NCI-H510A treated with DMSO at 0.1 percent for 48 hours (cell line): ENCODE measurements at places on chromosomes 4 and X.

DNA sequence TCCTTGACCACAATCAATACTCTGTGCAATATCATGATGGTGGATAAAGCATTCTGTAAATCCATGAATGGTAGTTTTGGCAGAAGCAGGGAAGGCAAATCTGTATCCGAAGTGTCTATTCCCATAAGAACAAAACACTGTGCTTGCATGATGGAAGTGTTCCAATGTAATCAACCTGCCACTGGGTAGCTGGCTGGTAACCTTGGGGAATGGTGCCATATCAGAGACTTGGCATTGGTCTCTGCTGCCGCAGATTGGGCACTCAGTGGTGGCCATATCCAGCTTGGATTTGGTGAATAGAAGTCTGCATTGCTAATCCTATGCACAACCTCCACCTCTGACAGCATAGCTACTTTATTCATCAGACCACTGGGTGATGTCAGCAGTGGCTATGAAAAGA is 114.3 kb upstream of the EMCN start:
- no peak for DNase-seq

- DNase-seq, result no peak
Observed at GRCh38 chr4:30450474-30450873, 269.7 kb upstream of the PCDH7 start.

GRCh38 chrX:39307488-39307887 is 506.2 kb downstream of the MID1IP1 start:
- DNase-seq, result no peak

GRCh38 chr4:25874655-25875054 is 11.9 kb upstream of the SEL1L3 start:
- no peak for DNase-seq

- peak; percentile 27 for DNase-seq
Observed at GRCh38 chrX:152907084-152907651, 9.3 kb downstream of the ZNF185 start.

DNA sequence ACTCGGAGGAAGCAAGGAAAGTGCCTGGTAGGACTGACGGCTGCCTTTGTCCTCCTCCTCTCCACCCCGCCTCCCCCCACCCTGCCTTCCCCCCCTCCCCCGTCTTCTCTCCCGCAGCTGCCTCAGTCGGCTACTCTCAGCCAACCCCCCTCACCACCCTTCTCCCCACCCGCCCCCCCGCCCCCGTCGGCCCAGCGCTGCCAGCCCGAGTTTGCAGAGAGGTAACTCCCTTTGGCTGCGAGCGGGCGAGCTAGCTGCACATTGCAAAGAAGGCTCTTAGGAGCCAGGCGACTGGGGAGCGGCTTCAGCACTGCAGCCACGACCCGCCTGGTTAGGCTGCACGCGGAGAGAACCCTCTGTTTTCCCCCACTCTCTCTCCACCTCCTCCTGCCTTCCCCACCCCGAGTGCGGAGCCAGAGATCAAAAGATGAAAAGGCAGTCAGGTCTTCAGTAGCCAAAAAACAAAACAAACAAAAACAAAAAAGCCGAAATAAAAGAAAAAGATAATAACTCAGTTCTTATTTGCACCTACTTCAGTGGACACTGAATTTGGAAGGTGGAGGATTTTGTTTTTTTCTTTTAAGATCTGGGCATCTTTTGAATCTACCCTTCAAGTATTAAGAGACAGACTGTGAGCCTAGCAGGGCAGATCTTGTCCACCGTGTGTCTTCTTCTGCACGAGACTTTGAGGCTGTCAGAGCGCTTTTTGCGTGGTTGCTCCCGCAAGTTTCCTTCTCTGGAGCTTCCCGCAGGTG is 637 bp downstream of the AR start:
- no peak for DNase-seq

DNA sequence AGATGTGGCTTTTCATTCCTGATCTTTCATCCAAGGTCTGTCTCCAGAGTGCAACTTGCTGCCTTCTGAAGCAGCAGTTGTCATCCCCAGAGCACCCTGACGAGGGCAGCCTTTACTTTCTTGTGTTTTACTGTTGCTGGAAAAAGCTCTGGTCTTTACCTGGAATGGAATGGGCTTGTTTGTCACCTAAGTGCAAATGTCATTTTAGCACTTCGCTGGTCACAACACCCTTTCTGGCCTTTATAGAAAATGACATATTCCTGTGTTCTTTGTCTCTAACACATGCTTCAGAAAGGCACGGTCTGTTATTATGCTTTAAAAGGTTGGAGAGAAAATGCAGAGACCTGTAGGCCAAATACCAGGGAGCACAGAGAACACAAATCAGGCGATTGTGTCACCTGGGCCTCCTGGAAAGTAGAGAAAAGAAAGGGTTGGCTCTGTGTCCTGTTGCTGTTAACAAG is 332.7 kb upstream of the IGFBP7 start:
- DNase-seq, result peak; percentile 87

DNA sequence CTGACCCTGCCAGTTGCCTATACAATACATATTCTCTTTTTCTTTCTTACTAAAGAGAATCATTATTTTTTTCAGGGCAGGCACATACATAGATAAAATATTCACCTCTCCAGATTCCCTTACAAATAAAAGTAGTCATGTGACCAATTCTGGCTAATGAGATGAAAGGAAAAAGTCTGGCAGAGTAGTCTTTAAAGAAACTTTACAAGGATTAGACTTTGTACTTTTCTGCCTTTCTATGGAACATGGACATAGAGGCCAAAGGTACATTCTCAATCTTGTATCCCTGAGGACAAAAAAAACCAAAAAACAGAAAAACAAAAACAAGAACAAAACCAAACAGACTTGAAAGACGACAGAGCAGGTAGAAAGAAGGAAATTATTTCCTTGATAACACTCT is 75.6 kb downstream of the DCK start:
- no peak for DNase-seq

- DNase-seq, result no peak
Observed at GRCh38 chrX:32408389-32408788, 803.0 kb downstream of the DMD start.

DNA sequence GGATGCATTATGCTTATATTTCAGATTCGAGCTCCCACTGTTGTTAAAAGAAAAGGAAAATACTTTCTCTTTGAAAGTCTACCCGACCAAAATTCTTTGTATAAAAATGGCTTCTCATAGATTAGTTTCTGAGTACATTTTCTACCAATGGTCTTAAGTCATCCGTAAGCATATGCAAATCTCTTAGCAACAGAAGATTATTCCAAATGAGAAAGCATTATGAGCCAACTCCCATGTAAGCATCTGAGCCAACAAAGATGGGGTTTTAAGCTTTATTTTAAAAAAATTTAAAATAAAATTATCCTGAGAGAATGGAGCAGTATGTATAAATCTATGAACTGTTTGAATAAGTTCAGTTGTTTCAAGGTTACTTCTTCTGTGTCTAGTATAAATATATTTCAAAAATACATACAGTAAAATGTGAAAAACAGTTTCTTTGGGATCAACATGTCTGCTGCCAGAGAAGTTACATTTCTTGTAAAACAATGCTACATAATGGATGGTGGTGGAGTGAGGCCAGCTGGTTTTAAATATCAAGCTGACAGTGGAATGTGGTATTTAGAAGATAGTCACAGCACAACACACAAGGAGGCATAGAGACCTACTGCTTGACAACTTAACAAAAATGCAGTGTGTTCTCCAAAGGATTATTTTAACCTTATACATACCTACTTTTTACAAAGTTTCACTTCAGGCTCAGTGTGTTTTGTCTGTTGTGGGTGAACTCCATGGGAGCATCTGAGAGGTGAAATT is 199.5 kb upstream of the DIPK2B start:
- no peak for DNase-seq

- DNase-seq, result no peak
Observed at GRCh38 chrX:12709047-12709446, 82.2 kb upstream of the PRPS2 start.

DNA sequence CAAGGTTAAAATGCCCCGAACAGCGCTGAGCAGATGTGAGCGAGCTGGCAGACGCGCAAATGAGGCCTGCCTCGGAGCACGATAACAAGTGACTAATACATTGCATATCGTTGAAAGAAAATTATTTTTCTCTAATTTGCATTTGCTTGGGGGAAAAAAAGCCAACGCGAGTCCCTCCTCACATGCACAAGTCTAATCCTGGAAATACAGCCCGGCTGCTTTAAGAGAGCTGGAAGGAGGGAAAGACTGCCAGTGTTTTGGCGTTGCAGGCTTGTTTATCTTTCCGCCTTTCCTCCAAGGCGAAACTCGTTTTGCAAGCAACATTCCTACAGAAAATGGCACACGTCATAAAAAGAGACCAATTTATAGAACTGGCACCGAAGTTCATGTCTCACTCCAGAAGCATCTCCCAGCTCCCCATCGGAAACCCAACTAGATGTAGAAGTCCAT is 12.6 kb downstream of the BCOR start:
- DNase-seq, result no peak

DNA sequence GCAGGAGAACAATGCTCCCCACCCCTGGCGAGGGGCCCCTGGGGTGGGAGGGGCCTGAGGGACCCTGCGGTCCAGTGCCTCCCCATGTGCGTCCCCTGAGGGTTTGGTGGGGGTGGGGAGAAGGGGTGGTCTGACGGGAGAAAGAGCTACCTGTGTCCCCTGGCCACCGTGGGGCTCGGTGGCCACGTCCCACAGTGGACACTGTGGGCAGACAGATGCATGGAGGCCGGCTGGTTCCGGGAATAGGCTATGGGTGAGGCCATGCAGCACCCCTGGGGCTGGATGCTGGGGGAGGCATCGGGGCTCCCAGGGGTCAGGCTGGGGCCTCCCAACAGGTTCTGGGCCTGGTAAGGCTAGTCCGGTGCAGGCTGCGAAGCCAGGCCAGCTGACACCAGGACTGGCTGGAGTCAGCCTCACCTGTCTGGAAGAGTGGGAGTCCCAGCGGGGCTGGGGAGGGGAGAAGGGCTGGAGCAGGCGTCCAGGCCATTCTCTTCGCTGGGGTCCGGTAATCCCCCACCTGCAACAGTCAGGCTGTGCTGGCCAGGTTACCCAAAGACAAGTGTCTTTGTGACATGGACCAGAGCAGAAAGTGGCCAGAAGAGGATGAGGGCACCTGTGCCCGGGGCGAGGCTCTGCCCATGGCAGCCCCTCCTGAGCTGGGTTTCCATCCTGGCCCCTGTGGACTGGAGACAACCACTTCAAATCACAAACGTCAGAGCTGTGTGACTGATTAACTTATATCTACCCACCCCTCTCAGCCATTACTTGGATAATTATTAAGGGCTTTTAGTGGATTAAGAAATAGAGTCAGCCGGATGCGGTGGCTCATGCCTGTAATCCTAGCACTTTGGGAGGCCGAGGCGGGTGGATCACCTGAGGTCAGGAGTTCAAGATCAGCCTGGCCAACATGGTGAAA is 1.4 kb upstream of the FAM53A start:
- no peak for DNase-seq

DNA sequence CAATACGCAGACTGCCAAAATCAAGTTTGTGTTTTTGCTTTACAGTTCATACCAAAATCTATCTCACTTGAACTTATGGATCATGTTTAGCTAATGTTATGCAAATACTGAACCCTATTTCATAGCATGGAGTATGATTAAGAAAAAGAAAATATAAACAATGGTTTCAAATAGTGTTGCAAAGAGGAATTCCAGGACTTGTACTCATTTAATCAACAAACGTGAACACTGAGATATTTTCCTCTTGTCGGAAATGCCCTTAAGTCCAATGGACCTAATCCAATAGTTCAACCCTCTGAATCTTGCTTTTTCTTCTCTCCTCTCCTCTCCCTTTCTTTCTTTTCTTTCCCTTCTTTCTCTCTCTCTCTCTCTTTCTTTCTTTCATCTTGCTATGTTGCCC is 30.8 kb downstream of the RASL11B start:
- DNase-seq, result no peak

DNA sequence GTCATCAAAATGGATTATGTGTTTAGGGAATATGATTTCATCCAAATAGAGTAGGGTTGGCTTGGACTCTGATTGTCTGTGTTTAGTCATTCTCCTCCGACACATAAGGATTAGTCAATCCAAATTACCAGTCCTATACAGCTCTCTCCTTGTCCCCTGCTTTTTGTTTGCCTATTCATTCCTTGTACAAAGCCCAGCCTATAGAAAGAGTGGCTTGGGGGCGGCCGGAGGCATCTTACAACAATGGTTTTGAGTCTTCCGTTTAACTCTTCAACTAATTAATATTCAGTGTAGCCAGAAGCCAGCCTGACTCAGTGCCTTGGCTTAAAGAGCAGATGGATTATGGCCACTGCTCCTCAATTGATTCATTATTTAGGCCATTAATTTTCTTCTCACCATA is 796.6 kb upstream of the POU3F4 start:
- DNase-seq, result no peak

- no peak for DNase-seq
Observed at GRCh38 chr4:13750594-13750993, 123.1 kb upstream of the BOD1L1 start.

GRCh38 chr4:27020603-27021002 is 160.0 kb downstream of the STIM2 start:
- DNase-seq, result no peak

GRCh38 chr4:11765849-11766453 is 337.3 kb upstream of the HS3ST1 start:
- DNase-seq, result peak; percentile 34

DNA sequence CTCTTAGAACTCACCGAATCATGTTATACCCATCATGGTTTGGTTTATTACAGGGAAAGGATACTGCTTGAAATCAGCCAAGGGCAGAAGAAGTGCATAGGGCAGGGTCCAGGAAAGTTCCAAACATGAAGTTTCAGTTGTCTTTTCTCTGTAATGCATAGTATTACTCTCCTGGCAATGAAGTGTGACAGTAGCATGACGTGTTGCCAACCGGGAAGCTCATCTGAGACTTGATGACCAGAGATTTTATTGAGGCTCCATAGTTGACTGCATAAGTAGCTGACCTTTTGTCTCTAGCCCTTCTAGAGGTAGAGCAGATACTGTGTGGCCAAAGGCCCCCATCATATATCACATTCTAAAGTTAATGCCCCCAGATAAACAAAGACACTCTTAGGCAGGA is 72.1 kb downstream of the BEND4 start:
- DNase-seq, result no peak

DNA sequence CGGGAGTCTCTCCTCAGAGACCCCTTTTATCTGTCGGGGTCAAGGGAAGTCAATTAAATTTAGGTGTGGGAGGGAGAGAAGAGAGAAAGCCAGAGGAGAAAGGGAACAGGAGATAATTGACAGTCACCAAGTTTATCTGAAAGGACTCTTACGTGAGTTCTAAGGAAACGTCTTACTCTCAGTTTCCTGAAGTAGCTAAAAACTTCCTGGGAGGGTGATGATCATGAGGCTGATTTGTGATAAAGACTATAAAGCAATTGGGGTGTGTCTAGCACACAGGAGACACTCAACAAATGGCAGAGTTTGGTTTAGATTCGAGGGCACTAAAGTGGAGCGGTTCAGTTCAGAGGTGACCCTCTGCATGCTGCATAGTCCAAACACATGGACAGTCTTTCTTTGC is 254.1 kb downstream of the FBXW7 start:
- no peak for DNase-seq

- no peak for DNase-seq
Observed at GRCh38 chr4:162117051-162117450, 46.7 kb downstream of the FSTL5 start.

DNA sequence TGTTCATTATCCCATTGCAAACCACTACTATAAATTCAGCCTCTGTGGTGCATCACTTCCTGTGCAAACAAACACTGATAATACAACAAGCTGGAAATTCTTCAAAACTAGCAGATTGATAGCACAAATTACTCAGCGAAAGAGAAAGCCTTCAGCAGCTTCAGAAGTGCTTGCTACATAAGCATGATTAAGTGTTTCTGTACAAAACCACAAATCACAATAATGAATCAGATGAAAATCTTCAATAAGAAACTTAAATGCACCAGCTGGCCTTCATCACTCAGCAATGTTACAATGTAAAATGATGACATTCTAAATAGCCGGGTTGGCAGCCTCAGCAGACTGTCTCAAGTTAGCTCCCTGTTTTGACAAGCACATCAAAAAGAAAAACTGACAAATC is 262.2 kb downstream of the SPOCK3 start:
- DNase-seq, result no peak
